ENCODE measurements at places on chromosomes 13 and 19.

- DNase-seq: no peak
Measured at GRCh38 chr13:94342436-94343242, 136.8 kb downstream of the DCT start.

GRCh38 chr13:24625870-24626849 lies 54.0 kb upstream of the ATP12A start:
- DNase-seq: no peak

GRCh38 chr19:43504426-43505185 lies at the start of gene PHLDB3:
Gene PHLDB3 (minus strand): TSS chr19:43504746. CDS start chr19:43504118, 628 bp downstream.
- DNase-seq: peak; percentile 76

DNA sequence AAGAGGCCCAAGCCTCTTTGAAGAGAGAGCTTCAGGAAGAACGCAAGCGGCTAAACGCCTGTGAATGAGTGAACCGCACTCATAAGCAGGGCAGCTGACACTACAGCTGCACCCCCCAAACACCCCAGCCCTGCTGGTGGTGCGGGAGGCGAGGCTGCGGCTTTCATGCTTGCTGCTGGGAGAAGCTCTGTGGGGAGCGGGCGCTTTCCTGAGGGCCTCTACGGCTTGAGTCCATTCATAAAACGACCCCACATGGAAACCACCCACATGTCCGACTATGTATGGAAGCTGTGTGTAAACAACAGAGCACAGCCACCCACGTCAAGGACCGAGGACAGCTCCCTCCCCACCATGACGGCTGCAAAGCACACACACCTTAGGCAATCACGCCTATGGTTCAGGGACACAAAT lies 5.5 kb downstream of the AP3D1 start:
- DNase-seq: no peak

- no peak for DNase-seq
Measured at GRCh38 chr13:33742321-33742720, 75.6 kb upstream of the RFC3 start.

DNA sequence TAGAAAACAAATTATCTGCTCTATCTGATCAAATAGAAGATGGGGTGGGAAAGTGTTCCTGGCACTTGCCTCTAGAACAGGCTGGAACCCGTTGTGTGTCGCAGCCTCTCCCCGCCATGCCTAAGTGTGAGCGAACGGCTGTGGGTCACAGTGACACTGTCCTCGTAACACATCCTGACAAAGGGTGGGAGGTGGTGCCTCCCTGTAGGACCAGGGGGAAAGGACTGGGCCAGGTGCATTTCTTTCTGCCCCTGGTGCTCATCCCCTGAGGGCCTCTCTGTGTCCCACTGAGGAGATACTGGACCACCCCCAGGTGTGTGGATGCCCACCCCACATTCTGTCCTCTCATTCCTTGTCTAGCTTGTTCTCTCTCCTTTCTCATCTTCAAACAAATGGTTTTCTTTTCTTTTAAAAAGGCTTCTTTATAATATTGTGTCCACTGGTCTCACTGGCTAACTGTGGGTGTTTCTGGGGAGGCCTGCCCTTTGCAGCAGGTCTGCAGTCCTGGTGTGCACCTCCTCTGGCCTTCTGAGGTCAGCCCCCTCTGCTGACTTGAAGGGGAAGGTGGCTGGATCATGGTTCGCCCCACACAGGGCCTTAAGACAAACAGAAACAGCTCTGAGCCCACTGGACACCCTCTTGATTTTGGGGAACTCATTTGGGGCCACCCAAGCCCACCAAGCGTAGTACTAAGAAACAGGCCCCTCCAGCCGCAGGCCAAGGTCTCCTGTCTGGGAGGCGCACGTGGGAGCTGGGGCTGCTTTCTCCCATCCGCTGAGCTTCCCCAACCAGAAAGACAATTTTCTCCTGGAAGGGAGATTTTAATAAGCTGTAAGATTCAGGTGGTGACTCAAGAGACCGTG lies 152.5 kb upstream of the SOX1 start:
- no peak for DNase-seq

- DNase-seq: no peak
Measured at GRCh38 chr19:7507884-7508283, 8.0 kb upstream of the ZNF358 start.

DNA sequence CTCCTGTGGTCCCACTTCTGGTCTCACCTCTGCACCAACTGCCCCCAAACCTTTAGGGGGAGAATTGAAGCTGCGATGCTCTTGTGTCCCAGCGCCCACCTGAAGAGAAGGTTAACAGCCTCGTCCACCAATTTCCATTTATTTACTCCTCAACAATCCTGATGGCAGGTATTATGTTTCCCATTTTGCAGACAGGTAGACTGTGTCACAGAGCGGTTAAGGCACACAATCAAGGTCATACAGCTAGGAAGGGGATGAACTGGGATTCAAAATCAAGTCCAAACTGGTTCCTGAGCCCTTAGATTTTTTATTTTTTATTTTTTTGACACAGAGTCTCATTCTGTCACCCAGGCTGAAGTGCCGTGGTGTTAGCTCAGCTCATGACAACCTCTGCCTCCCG lies 6.2 kb downstream of the DNASE2 start:
- DNase-seq: no peak

- peak; percentile 29 for DNase-seq
Measured at GRCh38 chr19:2391118-2391725, 31.2 kb downstream of the TMPRSS9 start.

GRCh38 chr13:98858191-98858590 lies 105.7 kb upstream of the SLC15A1 start:
- DNase-seq: no peak

GRCh38 chr19:55284405-55285058 lies 735 bp downstream of the BRSK1 start:
- no peak for DNase-seq

- DNase-seq: peak; percentile 60
Measured at GRCh38 chr13:25037057-25037813, 58.7 kb upstream of the PABPC3 start.

GRCh38 chr19:53518716-53519115 lies 19.2 kb upstream of the ZNF331 start:
- no peak for DNase-seq

- peak; percentile 27 for DNase-seq
Measured at GRCh38 chr19:41265395-41266153, 1.4 kb downstream of the HNRNPUL1 start.

DNA sequence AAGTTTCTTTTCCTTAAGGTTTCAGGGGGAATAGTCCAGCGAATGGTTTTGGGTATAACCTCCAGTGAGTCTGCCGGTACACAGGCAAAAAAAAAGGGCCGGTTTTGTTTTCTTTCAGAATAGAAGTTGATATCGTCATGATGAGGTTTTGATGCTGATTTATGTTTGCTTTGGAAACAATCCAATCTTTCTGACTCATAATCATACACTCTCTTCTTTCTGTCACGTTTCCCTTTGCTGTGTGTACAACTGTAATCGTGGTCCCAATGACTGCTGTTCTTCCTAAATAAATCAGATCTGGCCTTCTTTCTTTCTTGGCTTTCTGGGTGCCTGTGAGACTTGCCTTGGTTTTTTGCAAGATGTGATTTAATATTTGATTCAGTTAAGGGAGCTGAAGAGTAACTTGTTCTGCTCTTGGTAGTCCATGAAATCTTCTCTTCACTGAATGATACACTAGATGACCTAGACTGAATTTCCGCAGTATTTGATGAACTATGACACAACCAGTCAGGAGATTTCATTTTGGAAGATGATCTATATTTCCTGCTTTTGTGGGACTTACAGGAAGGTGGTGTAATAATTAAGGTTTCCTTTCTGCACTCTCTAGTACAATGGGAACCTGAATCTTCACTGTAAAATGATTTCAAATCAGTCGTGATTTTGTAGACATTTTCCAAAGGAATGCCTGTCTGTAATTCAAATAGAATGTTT lies 34.9 kb upstream of the METTL21C start:
- no peak for DNase-seq

DNA sequence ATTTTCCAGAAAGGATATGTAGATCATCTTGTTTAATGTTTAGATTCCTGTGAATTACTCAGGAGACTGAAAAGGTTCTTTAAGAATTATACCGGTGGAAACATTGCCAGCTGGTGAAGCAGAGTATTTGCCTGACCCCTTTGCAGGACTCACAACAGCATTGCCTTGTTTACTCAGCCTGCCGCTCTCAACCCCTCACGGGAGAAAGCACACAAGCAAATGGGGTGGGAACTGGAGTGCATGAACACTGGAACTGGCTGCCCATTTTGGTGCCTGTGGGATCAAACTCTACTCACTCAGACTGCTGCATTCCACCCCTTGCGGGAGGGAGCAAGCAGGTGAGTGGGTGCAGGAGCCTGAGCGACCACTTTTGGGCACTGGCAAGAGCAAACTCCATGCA lies 804.7 kb upstream of the SLITRK1 start:
- no peak for DNase-seq

DNA sequence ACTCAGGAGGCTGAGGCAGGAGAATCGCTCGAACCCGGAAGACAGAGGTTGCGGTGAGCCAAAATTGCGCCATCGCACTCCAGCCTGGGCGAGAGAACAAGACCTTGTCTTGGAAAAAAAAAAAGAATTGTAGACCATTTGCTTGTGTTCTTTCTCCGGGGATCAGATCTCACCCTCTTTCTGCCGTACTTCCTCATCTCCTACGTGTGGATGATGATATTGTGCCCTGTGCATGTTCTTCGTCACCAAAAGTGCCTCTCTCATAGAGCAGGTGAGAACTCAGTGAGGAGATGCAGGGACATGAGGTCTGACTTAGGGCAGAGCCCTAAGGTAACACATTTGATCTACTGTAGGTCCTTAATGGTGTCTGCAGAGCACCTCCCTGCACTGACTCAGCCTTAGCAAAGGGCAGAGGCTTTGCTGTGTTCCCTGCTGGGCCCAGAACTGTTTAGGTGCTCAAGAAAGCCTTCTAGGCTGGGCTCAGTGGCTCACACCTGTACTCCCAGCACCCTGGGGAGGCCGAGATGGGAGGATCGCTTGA lies 1.3 kb downstream of the APOC2 start:
- no peak for DNase-seq

GRCh38 chr19:11355160-11356073 lies at the start of gene PLPPR2:
Gene PLPPR2 (plus strand): TSS chr19:11355432. CDS start chr19:11357674, 2,242 bp downstream.
- DNase-seq: peak; percentile 43

- no peak for DNase-seq
Measured at GRCh38 chr19:19316082-19316481, 4.2 kb downstream of the SUGP1 start.

- no peak for DNase-seq
Measured at GRCh38 chr13:109021558-109021957, 392.1 kb downstream of the MYO16 start.

- DNase-seq: no peak
Measured at GRCh38 chr13:22018836-22019210, 347.9 kb downstream of the FGF9 start.

GRCh38 chr13:103386341-103386740 lies 320.1 kb upstream of the SLC10A2 start:
- DNase-seq: no peak

GRCh38 chr13:51760592-51760991 lies 43.4 kb downstream of the DHRS12 start:
- no peak for DNase-seq

DNA sequence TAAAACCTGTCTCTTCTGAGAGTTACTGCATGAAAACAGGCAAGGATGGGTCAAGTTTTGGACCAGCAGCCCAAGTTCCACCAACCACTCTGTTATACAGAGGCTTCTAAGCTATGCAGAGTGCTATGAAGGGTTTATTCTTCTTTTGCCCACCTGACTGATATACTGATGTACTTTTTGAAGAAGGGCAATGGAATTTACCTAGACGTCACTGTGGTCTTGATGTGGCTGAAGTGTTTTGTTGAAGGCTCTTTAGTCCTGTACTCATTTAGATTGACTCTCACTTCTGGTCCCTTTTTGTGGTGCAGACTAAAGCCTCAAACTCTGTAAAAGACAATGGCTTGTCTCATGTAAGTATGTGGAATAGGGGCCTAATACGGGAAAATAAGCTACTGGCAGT lies 92.0 kb downstream of the DGKH start:
- no peak for DNase-seq

DNA sequence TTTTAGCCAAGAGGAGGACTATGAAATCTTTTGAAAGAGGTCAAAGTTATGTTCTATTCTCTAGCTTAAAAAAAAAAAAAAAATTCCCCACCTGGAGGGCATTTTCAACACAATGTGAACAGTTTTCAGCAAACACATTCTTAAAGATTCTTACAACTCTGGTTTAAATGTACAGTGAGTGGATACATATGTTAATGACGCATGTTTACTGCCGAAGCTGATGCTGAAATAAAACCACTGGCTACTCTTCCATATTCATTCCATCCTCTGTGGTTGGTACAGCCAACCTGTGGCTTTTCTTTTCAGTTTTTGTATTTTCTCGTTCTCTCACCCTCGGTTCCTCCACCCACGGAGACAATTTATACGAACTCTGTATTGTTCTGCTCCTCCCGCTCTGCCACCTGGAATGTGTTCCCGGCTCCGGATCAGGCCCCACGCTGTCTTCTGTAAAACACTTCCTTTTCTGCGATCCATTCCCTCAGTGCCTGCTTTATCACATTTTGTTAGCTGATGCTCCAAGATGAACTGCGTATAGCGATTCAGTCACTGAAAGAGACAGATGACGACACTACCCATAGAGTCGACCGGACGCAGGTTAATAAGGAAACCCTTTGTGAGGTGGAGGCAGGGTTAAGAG lies 466.4 kb upstream of the ARGLU1 start:
- no peak for DNase-seq
